ENCODE measurements at places on chromosomes 11 and 22. TPM values are rescaled to one million over a fixed set of nuclear protein-coding genes. Genes with fewer than 3 reads are reported as not detected.

The KCNE3 gene
- not detected for total RNA-seq

The KCNA4 gene
- not detected for total RNA-seq

The OR8D4 gene
- not detected for total RNA-seq

The CLCF1 gene
- total RNA-seq = not detected

The C11orf86 gene
- not detected for total RNA-seq

The TEX54 gene
- total RNA-seq = 1.0 TPM

The OR51B2 gene
- not detected for total RNA-seq

- DNase-seq = no peak
- no peaks in the 10 kb centered on the region for H3K27me3 ChIP-seq
- peaks cover 5% of the 10 kb centered on the region for H3K36me3 ChIP-seq
- H3K27ac ChIP-seq = no peak overlapping the region
- H3K4me3 ChIP-seq = no peak overlapping the region
- H3K4me1 ChIP-seq = no peaks in the 10 kb centered on the region
These were observed 16.0 kb downstream of the STK33 start for GRCh38 chr11:8577791-8578581.

GRCh38 chr22:36341640-36342041 lies 46.1 kb downstream of the MYH9 start:
- peaks cover 5% of the 10 kb centered on the region for H3K27me3 ChIP-seq
- H3K36me3 ChIP-seq = peaks cover 7% of the 10 kb centered on the region
- H3K27ac ChIP-seq = no peak overlapping the region
- DNase-seq = no peak
- H3K4me3 ChIP-seq = no peak overlapping the region
- H3K4me1 ChIP-seq = peaks cover 14% of the 10 kb centered on the region

DNA sequence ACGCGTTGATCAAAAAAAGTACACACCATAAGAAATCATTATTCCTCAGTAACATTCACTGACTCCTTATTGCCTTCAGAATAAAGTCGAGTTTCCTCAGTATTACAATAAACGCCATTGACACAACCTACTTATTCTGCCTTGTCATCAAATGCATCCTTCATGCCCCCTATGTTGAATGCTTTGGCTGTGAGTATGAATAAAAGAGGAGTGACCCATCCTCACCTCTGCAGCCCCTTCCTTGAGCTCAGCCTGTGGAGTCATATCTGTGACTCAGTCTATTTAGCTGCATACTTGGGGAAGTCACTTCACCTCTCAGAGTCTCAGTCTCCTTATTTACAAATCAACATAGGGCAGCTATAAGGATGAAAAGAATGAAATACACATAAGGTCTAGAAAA lies 65.1 kb downstream of the USP35 start:
- no peak overlapping the region for H3K4me3 ChIP-seq
- peaks cover 20% of the 10 kb centered on the region for H3K4me1 ChIP-seq
- no peak overlapping the region for H3K27ac ChIP-seq
- H3K27me3 ChIP-seq = peaks cover 2% of the 10 kb centered on the region

DNA sequence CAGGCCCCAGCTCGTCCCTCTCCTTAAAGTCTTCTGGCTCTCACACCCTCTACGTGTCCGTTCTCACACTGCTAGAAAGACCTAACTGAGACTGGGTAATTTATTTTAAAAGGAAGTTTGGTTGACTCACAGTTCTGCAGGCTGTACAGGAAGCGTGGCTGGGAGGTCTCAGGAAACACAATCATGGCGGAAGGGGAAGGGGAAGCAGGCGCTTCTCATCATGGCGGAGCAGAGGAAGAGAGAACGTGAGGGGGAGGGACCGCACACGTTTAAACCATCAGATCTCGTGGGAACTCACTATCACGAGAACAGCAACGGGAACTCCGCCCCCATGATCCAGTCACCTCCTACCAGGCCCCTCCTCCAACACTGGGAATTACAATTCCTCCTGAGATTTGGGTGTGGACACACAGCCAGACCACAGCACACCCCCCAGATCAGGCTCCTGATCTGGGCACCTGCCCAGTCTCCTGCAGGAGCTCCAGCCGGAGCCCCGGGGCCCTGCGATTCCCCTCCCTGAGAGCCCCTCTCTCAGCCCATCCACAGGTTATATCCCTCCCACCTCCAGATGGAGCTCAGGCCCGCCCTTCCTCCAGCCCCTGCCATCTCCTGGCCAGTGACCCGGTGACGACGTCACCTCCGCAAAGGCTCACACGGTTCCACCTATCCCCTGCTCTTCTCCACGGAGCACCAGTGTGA lies 170.2 kb downstream of the BRD1 start:
- DNase-seq = no peak
- peaks cover 4% of the 10 kb centered on the region for H3K27me3 ChIP-seq
- no peak overlapping the region for H3K4me3 ChIP-seq
- H3K4me1 ChIP-seq = no peaks in the 10 kb centered on the region

- H3K4me3 ChIP-seq = no peak overlapping the region
- H3K36me3 ChIP-seq = no peaks in the 10 kb centered on the region
- no peaks in the 10 kb centered on the region for H3K27me3 ChIP-seq
These were observed 53.8 kb downstream of the SIK3 start for GRCh38 chr11:117044287-117045035.

DNA sequence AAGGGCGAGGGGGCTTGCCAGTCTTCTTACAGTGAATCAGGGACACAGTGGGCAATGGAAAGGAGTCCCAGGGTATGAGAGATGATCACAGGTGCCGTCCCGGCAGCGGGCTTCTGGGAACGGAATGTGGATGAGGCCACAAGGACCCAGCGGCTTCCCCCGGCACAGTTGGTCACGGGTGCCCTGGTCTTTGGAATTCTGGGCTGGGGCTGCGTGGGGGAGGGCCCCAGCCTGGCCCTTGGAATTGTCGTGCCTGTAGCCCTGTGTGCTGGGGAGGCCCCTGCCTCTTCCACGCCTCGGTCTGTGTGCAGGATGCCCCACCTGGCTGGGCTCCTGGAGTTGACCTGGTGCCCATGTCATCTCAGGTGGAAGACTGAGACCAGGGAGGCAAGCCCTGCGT lies 76.6 kb downstream of the FBLN1 start:
- no peak for DNase-seq
- H3K4me3 ChIP-seq = no peak overlapping the region
- no peaks in the 10 kb centered on the region for H3K36me3 ChIP-seq

DNA sequence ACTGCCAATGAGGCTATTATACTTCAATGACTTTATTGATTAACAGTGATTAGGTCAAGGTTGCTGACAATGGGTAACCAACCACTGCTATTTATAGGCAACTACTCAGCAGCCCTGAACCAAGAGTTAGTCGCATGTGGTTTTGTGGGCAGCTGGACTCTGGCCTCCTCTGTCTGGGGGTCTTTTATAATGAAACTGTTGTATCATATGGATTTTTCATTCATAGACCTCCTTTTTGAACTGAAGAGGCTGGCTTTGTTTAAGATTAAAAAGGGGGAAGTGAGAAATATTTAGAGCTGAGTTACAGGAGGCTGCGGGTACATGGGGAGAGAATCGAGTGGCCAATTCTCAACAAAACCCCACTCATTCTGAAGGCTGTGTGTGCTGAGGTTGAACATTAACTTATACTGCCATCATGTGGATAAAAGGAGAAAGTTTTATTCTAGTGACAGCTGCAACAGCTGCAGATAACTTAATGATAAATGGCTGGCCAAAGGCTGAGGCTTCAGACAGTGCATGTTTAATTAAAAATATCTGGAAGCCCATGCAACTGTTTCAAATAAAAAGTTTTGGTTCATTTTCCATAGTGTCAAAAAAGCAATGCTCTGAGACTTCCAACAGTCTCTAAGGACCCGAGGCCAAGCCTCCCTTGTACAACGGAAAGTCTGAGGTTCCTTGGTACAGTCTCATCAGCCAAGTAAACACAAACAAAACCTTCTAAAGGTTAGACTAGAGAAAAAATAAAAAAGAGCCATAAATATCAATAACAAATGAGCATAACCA lies 682.6 kb downstream of the KCNA4 start:
- no peak overlapping the region for H3K27ac ChIP-seq
- H3K4me3 ChIP-seq = no peak overlapping the region
- no peaks in the 10 kb centered on the region for H3K27me3 ChIP-seq
- no peaks in the 10 kb centered on the region for H3K36me3 ChIP-seq
- no peak for DNase-seq

DNA sequence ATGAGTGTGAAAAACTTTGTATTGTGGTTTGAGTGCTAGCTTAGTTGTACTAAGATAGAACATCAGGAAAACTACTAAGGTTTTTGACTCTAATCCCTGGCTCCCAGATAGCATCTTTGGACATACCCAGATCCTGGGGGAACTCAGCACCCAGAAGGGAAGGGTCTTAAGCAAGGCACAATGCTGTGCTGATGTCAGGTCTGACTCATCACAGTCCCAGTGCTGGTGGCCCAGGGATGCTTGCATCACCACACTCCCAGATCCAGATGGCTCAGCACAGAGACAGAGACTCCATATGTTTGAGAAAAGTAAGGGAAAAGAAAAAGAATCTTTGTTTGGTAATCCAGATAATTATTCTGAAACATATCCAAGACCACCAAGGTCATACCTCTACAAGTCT lies 18.3 kb upstream of the OR56A3 start:
- peaks cover 10% of the 10 kb centered on the region for H3K36me3 ChIP-seq
- no peak overlapping the region for H3K27ac ChIP-seq
- DNase-seq = no peak
- H3K27me3 ChIP-seq = peaks cover 2% of the 10 kb centered on the region
- H3K4me1 ChIP-seq = no peaks in the 10 kb centered on the region

GRCh38 chr11:94184846-94185245 lies 56.2 kb downstream of the PANX1 start:
- H3K27ac ChIP-seq = no peak overlapping the region
- peaks cover 2% of the 10 kb centered on the region for H3K27me3 ChIP-seq
- no peak for DNase-seq
- peaks cover 11% of the 10 kb centered on the region for H3K36me3 ChIP-seq
- no peak overlapping the region for H3K4me3 ChIP-seq
- peaks cover 7% of the 10 kb centered on the region for H3K4me1 ChIP-seq

DNA sequence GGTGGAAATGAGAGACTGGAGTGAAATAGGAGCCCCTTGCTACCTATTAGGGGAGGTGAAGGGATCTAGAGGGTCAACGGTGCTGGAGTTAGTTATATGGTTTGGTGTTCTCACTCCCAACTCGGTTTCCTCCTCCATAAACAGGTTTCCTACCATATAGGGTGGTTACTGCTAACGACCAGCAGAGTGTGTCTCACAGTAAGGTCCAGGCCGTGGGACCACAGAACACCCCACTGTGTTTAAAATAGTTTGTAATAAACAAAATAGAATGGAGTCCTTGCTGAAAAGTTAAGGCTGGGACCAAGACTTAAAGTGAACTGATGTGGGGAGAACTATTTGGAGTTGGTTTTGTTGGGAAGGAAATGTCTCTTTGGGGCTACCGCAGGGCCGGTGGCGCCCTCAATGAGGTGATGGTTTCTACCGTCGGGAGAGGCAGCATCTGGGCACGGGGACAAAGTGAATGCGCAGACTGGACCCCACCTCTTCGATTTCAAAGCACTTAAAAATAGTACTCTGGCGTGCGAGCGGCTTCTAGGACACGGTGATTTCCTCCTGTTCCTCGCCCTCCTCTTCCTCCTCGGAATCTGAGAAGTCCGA lies 4.5 kb downstream of the DBX1 start:
- H3K27me3 ChIP-seq = peaks cover 32% of the 10 kb centered on the region
- no peaks in the 10 kb centered on the region for H3K36me3 ChIP-seq
- peak overlapping the region; percentile 48 for H3K27ac ChIP-seq
- H3K4me3 ChIP-seq = peak overlapping the region; percentile 86

DNA sequence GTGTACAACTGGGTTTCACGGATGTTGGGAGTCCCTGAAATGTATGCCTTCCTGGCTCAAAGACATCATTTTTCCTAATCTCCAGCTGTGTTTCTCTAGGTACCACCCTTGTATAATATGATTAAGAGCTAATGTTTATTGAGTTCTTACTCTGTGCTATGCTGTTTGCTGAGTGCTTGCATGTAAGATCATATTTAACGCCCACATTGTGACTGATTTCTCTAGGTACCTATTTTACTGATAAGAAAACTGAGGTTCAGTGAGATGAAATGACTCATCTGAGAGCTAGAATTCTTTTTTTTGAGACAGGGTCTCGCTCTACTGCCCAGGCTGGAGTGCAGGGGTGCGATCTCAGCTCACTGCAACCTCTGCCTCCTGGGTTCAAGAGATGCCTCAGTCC lies 42.6 kb downstream of the FAM227A start:
- H3K4me1 ChIP-seq = peaks cover 13% of the 10 kb centered on the region
- peaks cover 2% of the 10 kb centered on the region for H3K27me3 ChIP-seq
- H3K36me3 ChIP-seq = peaks cover 17% of the 10 kb centered on the region
- DNase-seq = no peak
- no peak overlapping the region for H3K4me3 ChIP-seq

DNA sequence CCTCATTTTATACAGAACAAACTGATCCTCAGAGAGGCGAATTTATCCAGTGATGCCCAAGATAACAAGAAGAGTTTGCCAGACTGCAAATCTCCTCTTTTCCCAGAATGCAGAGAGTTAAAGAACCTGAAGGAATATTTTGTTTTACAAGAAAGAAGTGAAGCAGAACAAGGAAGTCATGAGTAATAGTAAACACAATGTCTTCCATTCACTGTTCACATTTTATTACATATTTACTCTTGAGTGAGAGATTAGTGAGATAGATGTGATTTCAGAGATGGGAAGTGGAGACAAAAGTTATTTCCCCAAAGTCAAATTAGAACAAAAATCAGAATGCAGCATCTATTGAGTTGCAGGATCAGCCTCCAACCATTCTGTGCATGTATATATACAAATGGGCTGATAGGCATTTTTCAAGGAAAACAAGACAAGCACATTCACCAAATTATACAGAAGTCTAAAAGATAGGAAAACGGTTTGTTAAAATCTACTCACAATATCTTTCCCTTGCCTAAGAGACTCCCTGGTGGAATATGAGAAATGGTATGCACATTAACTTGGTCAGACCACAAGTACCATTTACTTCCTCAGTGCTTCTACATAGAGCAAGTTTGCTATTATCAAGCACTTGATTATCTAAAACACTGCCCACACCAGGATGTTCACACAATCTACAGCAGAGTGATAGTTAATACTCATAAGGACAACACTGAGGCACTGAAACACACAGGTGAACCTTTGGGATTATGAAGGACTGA lies 12.0 kb downstream of the GUCY1A2 start:
- H3K4me3 ChIP-seq = no peak overlapping the region
- H3K4me1 ChIP-seq = no peaks in the 10 kb centered on the region
- H3K27ac ChIP-seq = no peak overlapping the region
- H3K27me3 ChIP-seq = peaks cover 2% of the 10 kb centered on the region
- no peaks in the 10 kb centered on the region for H3K36me3 ChIP-seq

DNA sequence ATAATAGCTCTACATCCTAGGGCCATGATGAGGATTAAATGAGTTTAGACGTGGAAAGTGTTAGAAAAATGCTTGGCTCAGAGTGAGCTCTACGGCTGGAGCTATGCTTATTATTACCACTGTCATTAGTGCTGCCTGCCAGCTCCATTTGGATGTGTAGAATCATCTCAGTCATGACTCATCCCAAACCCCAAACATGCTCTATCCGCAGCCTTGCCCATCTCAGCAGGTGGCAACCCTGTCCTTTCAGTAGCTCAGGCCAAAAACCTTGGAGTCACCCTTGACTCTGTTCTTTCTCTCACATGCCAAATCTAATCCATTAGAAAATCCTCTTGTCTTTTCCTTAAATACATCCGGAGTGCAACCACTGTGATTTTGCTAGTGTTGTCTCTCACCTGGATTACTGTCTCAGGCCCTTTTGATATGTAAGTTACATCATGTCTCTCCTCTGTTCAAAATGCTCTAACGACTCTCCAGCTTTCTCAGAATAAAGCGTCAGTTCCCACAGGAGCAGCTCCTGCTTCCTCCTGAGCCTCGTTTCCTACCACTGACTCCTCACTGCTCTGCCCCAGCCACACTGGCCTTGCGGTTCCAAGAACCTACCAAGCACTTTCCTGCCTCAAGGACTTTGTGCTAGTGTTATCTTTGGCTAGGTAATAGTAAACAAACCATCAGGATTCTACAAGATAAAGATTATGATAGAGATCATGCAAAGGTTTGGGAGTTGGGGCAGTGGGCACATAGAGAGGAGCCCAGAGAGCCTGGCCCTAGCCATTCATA lies 10.5 kb upstream of the CHRM1 start:
- no peaks in the 10 kb centered on the region for H3K4me1 ChIP-seq
- H3K27me3 ChIP-seq = peaks cover 23% of the 10 kb centered on the region
- H3K27ac ChIP-seq = no peak overlapping the region
- H3K4me3 ChIP-seq = no peak overlapping the region
- DNase-seq = no peak

Measured in glutamatergic neuron (in vitro differentiated cells).